ENCODE measurements at places on chromosomes 4 and X.

DNA sequence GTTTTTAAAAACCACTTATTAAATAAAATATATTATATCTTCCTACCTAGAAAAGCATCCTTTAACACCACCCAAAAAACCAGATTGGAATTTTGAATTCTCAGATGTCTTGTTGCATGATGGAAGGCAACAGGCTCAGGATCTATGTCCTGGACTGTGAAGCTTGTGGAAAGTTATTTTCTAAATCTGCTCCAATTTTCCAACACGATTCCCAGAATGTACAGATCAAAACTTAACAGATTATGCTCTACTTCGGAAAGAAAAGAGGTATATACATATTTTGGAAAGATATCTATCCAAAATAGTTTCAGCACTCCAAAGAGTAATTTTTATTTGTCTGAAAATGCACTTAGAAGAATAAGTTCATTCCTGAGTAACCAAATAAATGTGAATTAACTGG, 291.7 kb upstream of the EMCN start:
- DNase-seq, result no peak

GRCh38 chr4:125338814-125339213, 24.1 kb downstream of the FAT4 start:
- no peak for DNase-seq

DNA sequence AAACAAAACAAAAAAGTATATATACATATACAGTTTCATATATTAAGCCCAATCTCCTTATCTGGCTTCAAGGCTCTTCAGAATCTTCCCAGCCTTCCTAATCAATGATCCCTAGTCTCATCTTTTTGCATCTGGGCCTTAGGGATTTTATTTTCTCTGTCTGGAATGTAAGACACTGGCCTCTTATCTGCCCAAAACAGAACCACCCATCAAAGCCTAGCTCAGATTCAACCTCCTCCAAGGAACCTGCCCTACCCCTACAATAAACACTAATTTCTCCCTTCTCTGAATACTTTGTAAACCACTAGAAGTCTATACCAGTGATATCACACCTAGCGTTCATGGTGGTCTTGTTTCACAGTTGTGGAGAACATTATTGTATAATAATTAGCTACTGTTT, 23.2 kb upstream of the GAB1 start:
- DNase-seq, result no peak

DNA sequence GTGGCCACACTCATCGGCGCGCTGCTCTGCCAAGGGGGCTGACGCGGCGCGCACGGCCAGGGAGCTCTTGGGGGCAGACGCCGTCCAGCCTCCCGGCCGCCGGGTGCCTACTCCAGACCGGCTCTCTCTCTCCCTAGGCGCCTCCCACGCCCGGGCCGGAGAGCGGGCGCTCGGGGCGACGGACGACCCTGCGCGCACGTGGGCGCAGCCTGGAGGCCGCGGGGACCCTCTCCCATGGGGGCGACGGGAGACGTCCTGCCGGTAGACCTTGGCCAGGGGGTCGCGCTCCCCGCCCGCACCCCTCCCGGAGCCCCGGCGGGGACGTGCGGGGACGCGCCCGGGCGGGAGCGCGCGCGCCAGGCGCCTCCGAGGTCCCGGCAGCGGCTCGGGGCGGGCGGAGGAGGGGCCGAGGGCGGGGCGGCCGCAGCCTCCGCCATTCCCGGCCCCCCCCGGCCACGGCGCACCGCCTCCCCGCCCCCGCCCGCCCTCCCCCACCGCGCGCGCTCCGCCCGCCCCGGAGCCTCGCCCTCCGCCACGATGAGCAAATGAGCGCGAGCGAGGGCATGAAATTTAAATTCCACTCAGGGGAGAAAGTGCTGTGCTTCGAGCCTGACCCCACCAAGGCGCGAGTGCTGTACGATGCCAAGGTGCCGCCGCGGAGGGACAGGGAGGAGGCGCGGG, at the start of gene MSL3:
Gene MSL3 (plus strand): TSS at position 519 of the 681 bp plus-strand sequence. CDS start 27 bp downstream, at position 546.
- DNase-seq, result peak; percentile 41

- no peak for DNase-seq
Observed at GRCh38 chr4:147182041-147182440, 236.4 kb upstream of the TTC29 start.

- no peak for DNase-seq
Observed at GRCh38 chr4:123653236-123653635, 256.6 kb downstream of the SPRY1 start.

- no peak for DNase-seq
Observed at GRCh38 chr4:76969495-76969894, 19.9 kb downstream of the SEPTIN11 start.

GRCh38 chr4:146193628-146194027, 18.1 kb downstream of the LSM6 start:
- DNase-seq, result no peak

- peak; percentile 86 for DNase-seq
Observed at GRCh38 chr4:2811830-2812611, 19.1 kb downstream of the SH3BP2 start.

- peak; percentile 78 for DNase-seq
Observed at GRCh38 chr4:127782275-127783025, at the start of gene HSPA4L. TSS of gene HSPA4L (plus strand) at chr4:127782322. CDS start at chr4:127782551, 229 bp downstream.

GRCh38 chr4:14260591-14260990, 633.1 kb upstream of the BOD1L1 start:
- no peak for DNase-seq

DNA sequence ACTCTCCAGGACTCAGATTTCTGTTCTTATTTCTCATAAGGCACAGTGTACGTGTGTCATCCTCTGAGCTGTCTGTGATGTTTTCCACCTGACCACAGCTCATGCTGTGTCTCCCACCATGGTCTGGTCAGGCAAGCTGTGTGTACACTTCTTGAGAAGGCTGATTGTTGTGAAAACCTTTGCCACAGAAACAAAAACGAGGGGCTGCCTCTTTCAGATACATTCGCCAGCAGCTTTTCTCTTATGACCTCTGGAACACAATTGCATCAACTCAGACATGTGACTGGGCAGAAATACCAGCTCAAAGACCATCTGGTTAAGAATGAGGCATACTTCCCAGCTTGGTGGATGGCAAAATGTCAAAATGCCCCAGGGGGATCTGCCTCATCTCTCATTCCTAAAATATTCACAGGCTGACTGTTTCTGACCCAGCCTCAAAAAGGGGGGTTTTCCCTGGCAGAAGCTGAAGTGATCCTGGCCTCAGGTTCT, 46.1 kb downstream of the PGRMC2 start:
- no peak for DNase-seq

DNA sequence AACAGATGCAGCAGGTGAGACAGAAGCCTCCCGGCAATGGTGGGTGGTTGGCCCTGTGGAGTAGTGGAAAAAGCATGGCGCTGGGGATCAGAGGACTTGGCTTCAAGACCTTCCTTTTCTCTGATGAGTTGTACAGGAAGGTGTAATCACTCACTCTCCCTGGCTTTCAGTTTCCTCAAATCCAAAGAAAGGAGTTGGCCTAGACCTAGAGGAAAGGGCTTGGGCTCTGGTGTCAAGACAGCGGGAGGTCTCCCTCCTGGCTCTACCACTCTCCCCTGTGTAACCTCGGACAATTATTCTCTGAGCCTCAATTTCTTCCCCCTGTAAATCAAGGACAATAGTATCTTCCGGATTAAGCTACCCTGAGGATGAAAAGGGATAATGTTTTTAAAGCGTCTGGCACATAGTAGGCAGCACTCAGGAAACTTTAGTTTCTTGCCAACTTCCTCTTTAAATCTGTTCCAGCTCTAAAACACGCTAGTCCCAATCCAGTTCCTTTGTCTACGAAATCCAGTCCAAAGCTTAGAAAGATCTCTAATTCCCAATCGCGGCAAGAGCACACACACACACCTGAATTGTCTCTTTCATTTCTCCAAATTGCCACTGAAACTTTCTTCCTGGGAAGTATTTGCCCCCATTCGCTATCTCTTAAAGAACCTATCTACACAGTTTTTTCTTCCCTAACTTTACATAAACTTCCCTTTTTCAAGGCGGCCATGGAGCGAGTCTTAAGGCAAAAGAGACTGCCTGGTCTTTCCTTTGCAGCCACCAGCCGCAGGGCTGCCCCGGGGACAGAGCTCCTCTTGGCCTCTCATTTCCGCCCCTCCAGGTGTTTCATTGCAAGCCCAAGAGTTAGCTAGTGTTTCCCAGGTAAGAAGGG, 29.9 kb upstream of the GPC4 start:
- no peak for DNase-seq

DNA sequence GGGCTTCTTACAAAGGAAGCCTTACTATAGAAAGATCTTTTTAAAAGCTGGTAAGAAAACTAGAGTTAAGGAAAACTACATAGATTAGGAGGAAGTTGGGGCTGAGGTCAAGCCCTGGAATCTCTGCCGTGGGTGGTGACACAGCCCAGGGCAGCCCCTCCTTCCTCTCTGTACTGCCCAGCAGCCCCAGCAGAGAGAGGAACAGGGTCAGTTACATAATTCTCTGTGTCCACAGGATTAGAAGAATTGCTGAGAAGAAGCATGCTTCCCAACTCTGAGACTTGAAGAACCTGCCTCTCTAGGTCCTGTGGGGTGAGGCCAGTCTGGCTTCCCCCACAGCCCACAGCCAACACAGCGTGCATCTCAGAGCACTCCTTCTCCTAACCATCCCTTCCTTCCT, 9.2 kb upstream of the ABLIM2 start:
- DNase-seq, result no peak

- no peak for DNase-seq
Observed at GRCh38 chr4:170001011-170001744, 25.0 kb downstream of the MFAP3L start.

DNA sequence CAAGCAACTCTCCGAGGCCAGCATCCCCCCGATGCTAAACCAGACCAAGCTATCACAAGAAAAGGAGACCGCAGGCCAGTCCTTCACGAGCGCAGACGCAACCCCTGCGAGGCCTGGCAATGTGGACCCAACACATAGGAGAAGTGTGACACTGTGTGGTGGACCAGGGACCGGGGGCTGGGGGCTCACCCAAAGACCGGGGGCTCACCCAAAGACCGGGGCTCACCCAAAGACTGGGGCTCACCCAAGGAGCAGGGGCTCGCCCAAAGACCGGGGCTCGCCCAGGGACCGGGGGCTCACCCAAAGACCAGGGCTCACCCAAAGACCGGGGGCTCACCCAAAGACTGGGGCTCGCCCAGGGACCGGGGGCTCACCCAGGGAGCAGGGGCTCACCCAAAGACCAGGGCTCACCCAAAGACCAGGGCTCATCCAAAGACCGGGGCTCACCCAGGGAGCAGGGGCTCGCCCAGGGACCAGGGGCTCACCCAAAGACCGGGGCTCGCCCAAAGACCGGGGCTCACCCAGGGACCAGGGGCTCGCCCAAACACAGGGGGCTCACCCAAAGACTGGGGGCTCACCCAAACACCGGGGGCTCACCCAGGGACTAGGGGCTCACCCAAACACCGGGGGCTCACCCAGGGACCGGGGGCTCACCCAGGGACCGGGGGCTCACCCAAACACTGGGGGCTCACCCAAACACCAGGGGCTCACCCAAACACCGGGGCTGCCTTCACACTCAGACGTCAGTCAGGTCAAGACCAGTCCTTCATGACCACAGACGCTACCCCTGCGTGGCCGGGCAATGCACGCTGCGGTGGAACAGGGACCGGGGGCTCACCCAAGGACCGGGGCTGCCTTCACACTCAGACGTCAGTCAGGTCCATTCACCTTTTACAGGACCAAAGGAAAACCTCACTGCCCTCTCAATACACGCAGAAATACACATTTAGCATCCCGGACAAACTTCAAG, 32.9 kb downstream of the PPP2R3B start:
- DNase-seq, result no peak

GRCh38 chr4:23999714-24000469, 110.0 kb upstream of the PPARGC1A start:
- no peak for DNase-seq

GRCh38 chr4:54961357-54961975, 163.9 kb downstream of the KDR start:
- peak; percentile 33 for DNase-seq

DNA sequence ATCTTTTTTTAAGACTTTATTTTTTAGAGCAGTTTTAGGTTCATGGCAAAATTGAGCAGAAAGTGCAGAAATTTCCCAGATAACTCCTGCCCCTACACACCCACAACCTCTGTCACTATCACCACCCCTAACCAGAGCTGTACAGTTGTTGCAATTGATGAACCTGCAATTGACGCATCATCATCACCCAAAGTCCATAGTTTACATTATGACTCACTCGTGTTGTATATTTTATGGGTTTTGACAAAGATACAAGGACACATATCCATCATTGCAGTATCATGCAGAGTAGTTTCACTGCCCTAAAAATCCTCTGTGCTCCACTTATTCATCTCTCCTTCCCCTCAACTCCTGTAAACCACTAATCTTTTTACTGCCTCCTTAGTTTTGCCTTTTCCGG, 34.5 kb upstream of the WAS start:
- DNase-seq, result no peak

- DNase-seq, result no peak
Observed at GRCh38 chr4:4693258-4693657, 151.4 kb upstream of the STX18 start.

- DNase-seq, result no peak
Observed at GRCh38 chr4:95627709-95628108, 78.9 kb upstream of the UNC5C start.

DNA sequence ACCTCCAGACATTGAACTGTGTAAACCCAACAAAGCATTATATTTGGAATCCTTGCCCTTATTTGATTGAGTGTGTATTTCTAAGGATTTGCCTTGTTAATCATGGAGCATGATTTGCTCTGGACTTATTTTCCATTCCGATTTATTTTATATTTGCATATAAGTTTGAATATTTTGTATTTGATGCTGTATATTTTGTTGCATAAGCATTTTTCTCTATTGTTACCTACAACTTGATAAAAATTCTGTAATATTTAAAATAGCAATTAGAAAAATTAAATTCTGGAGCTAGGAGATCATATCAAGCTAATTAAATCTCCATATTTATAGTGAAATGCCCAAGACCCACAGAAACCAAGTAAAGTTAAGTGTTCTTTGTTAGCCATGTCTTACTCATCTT, 47.2 kb downstream of the USO1 start:
- no peak for DNase-seq

- no peak for DNase-seq
Observed at GRCh38 chr4:37447886-37448285, 203.3 kb downstream of the NWD2 start.

DNA sequence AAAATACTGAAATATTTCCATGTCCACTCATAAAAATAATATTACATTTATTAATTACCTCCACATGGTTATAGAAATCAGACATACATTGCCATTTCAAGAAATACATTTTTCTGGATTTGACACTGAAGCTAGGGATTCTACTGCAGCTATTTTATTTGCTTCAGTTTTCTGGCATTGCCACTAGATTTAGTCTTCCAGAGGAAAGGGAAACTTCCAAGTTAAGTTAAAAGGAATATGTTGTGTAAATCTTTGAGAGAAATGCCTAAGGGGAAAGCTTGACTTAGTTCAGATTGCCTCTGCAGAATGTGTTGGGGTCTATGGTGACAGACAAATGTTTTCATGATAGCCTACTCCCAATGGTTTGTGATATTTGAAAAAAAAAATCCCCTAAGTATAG, 1631.3 kb downstream of the PCDH18 start:
- no peak for DNase-seq

- DNase-seq, result no peak
Observed at GRCh38 chr4:53119680-53120079, 246.2 kb downstream of the SCFD2 start.

- DNase-seq, result no peak
Observed at GRCh38 chr4:124209211-124209610, 503.3 kb downstream of the ANKRD50 start.
